ENCODE measurements at places on chromosomes 7 and 10.

GRCh38 chr10:132332433-132332754 lies 401 bp downstream of the LRRC27 start:
- DNase-seq: no peak

DNA sequence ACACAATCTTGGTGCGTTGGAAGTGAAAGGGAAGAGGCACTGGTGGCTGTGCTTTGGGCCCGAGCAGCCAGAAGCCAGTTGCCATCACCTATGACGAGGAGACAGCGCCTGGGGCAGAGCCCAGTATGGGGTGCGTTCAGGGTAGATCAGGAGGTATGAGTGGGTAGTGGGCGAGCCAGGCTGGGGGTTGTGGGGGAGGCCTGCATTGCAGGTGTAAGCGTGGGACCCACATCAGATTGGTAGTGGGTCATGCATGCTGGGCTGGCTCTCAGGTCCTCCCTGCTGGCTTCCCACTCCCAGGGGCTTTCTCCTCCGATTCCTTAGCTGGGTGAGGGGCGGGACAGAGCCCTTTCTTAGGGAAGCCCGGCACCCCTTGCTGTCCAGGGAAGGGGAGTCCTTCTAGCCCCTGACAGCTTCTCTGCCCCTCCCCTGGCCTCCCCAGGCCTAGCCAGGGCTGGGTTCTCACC lies 445 bp upstream of the PVRIG start:
- DNase-seq: no peak

GRCh38 chr7:30231271-30231670 lies 53.1 kb upstream of the ZNRF2 start:
- DNase-seq: no peak

DNA sequence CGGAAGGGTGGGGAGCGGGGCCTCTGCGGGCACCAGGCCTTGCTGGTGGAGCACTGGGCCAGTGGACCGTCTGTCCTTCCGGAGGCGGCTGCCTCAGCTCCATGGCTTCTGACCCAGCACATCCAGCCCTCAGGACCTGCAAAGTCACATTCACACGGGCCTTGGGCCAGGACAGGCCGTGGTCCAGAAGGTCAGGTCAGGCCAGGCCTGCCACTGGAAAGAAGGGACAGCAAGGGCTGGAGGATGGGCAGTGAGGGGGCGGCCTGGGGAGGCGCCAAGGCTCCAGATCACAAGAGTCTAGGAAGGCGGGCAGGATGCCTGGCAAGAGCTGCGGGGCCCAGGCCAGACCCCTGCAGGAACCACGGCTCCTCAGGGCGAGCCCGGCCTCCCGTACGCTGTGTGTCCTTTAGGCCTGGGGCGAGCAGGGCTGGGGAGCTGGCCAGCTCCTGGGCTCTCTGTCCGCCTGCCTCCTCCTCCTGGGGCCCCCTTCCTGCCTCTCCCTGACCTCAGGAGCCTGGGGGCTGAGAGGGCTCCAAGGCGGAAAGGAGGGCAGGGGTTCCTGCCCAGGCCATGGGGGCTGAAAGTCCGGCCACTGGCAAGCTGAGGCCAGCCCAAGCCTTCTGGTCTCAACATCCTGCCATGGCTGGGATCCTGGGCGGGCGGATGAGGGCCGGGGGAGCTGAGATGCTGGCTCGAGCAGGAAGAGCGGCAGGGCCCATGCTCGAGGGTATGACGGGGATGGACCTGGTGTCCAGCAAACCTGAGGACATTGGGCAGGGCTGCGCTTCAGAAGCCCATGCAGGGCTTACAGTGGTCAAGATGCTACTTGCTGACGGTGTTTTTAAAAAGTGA lies 225.8 kb downstream of the ELFN1 start:
- no peak for DNase-seq

DNA sequence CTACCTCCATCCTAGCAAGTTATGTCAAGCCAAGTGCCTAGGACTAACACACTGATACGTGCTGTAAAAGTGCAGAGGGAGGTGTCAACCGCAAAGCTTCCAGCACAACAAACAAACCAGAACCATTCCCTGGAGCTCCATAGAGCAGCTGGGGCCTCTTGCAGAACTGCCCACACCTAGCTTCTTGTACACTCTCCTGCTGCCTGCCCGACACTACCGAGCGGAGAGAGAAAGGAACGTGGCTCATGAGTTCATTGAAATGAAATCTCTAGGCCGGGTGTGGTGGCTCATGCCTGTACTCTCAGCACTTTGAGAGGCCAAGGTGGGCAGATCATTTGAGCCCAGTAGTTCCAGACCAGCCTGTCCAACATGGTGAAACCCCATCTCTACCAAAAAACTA lies 73.5 kb downstream of the MKI67 start:
- no peak for DNase-seq

DNA sequence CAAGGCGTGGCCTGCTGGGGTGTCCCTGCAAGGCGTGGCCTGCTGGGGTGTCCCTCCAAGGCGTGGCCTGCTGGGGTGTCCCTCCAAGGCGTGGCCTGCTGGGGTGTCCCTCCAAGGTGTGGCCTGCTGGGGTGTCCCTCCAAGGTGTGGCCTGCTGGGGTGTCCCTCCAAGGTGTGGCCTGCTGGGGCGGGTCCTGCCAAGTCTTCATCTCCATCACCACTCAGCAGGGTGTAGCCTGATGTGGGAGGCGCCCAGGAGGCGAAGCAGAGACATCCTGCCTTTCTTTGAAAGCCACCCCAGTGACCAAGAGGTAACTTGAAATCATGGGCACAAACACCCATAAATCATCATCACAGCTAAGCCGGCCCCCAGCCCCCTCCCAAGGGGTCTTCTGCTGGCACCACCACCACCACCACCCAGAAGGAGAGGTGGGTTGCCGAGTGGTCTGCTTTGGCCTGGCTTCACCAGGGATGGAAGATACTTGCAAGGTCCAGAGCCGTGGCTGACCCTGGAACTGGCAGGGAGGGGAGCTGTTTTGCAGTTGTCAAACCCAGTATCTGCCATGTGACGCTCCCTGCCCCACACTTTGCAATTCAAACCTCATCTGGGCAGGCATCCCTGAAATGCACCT lies 190.6 kb downstream of the EBF3 start:
- no peak for DNase-seq

DNA sequence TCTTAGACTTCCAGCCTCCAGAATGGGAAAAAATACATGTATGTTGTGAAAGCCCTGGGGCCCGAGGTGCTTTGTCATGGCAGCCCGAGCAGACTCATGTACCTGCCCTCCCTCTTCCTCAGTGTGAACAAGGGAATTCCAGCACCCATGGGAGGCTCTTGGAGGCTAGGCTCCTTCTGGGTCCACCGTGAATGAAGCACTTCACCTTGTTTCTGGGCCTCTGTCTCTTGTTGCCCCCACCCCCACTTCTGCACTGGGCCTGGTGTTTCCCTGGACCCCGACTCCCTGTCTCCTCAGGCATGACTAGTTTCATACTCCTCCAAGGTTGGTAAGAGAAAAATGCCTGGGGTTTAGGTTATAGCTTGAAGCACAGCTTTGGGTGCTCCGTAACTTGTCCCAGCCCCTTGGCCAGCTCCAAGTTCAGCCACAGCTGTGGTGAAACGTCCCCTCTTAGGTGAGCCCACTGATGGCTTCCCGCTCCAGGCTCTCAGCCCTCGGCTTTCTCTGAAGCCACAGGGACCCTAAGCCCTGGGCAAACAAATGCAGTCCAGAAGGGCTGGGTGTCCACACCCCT lies 30.2 kb upstream of the ARHGAP22 start:
- no peak for DNase-seq

DNA sequence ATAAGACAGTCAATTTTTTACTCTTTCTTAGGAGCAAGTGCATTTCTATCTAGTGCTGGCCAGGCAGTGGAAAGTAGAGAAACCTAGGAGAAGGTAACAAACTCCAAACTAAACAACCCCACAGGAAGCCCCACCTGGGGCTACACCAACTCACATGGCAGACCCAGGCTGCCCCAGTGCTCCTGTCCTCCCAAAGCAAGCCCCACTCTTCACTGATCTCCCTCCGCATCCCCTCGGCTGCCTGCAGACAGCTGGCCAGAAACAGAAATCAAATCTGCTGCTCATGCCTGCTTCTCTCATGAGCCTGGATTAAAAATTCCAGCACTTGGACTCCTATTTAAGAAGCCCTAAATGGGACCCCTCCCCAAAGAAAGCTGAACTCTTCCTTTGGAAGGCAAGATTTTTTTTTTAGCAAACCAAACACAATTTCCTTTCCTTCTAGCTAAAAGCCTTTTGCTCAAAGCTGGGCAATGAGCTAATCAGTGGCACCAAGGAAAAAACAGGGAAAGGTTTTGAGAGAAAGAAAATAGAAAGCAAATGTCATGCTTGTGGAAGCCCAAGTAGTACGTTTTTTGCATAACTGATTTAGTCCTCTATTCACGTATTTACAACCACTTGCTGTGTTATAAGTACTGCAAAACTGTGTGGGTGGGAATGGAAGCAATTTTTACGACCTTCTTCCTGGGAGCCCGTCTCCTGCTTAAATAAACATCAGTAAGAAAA lies 10.8 kb downstream of the PDE1C start:
- DNase-seq: peak; percentile 9

GRCh38 chr7:69038915-69039314 lies 559.4 kb upstream of the AUTS2 start:
- DNase-seq: no peak

DNA sequence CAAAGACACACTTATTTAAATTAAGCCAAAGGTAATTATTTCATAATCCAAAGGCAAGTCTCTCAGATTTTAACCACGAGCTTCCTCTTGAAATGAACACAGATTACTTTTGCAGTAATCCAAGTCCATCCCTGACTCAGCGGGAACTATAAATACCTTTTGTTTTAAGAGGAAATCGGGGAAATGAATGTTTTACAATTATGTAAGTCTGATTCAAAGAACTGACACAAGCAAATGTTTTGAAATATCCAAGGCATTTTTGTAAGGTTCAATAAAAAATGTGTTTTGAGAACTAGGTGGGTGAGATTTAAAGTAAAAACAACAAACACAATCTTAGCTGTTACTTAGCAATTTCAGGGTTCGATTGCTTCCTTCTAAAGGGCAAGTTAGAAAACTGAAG lies 179.8 kb upstream of the ASAH2 start:
- no peak for DNase-seq
